Activated CD4-positive, alpha-beta memory T cell treated with anti-CD3 and anti-CD28 coated beads, Interleukin-2, amount 10 ng/mL, durations not matched to agents 7 days and 5 days (primary cell): ENCODE measurements at places on chromosomes 2 and 18.
A peak's percentile ranks its signal among the peaks of the same experiment; 100 is the strongest.

- H3K36me3 ChIP-seq: no peaks in the 10 kb centered on the region
- H3K27me3 ChIP-seq: no peaks in the 10 kb centered on the region
- H3K27ac ChIP-seq: no peak overlapping the region
- no peak overlapping the region for H3K4me3 ChIP-seq
Observed at GRCh38 chr18:39705362-39705761, 2139.8 kb upstream of the CELF4 start.

GRCh38 chr2:235135990-235136561 lies 184.3 kb downstream of the SH3BP4 start:
- H3K4me1 ChIP-seq: no peaks in the 10 kb centered on the region
- H3K4me3 ChIP-seq: no peak overlapping the region
- DNase-seq: peak; percentile 45
- no peaks in the 10 kb centered on the region for H3K36me3 ChIP-seq
- H3K27me3 ChIP-seq: peaks cover 10% of the 10 kb centered on the region
- H3K27ac ChIP-seq: no peak overlapping the region

DNA sequence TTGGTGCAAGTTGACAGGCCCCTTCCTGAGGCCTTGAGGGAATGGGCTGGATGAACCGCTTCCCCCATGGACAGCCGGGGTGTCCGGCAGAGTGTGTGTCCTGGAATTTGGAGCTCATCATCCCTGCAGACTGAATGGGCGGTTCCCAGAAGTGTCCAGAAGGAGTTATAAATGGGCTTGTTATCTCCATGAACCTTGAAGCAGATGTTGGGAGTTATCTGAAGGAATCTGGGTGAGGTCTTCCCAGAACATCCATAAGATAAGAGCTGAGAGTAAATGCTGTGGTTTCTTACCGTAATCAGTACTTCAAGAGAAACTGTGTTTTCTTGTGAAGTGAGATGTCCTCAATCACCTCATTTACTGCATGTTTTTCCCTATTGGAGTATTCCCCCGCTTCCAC lies 21.1 kb downstream of the PLB1 start:
- H3K4me1 ChIP-seq: peaks cover 2% of the 10 kb centered on the region
- H3K36me3 ChIP-seq: peaks cover 15% of the 10 kb centered on the region
- DNase-seq: no peak
- H3K27me3 ChIP-seq: peaks cover 70% of the 10 kb centered on the region
- no peak overlapping the region for H3K27ac ChIP-seq

DNA sequence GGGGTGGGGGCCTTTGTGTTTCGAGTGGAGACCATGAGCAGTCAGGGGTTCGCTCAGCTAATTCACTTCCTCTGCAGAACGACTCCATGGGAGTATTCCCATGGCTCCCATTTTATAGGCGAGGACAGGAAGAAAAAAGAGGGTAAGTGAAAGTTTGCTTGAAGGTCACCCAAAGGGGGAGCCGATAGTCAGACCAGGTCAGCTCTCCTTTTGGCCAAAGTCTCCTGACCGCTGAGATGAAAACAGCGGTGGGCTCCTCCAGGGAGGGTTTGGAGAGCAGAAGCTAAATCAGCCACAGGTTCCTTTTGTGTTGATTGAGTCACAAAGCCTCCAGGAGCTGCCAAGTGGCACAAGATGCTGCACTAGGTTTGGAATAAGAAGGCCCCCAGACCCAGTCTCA lies 34.1 kb upstream of the CTAGE1 start:
- DNase-seq: no peak
- no peak overlapping the region for H3K4me3 ChIP-seq
- H3K27ac ChIP-seq: no peak overlapping the region
- H3K4me1 ChIP-seq: no peaks in the 10 kb centered on the region
- H3K27me3 ChIP-seq: no peaks in the 10 kb centered on the region

GRCh38 chr2:66082581-66082980 lies 352.3 kb upstream of the MEIS1 start:
- DNase-seq: no peak
- no peaks in the 10 kb centered on the region for H3K4me1 ChIP-seq
- H3K27me3 ChIP-seq: no peaks in the 10 kb centered on the region
- no peak overlapping the region for H3K4me3 ChIP-seq

GRCh38 chr2:148058641-148059040 lies 37.8 kb downstream of the MBD5 start:
- H3K27me3 ChIP-seq: no peaks in the 10 kb centered on the region
- no peaks in the 10 kb centered on the region for H3K4me1 ChIP-seq
- H3K4me3 ChIP-seq: no peak overlapping the region
- H3K27ac ChIP-seq: no peak overlapping the region
- H3K36me3 ChIP-seq: peaks cover 5% of the 10 kb centered on the region

GRCh38 chr2:144015655-144016245 lies 504.2 kb downstream of the ZEB2 start:
- peaks cover 6% of the 10 kb centered on the region for H3K36me3 ChIP-seq
- no peak overlapping the region for H3K27ac ChIP-seq
- H3K4me1 ChIP-seq: no peaks in the 10 kb centered on the region
- no peaks in the 10 kb centered on the region for H3K27me3 ChIP-seq
- no peak for DNase-seq
